ENCODE measurements at places on chromosomes 7 and 10.

DNA sequence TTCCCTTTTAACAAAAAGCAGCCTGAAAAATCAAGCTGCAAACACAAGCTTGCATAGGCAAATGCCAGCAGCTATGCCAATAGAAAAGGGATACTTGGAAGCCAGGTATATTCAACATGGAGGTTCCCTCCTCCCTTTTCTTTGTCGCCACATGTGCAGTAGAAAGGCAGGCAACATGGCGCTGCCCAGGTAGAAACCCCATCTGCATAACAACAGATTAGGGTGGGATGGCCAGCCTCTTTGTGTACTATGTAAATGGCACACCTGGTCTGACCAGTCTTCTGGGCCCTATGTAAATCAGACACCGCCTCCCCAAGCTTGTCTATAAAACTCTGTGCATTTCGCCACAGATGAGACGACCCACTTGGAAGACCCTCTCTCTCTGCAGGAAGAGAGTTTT lies 58.1 kb downstream of the CCDC3 start:
- DNase-seq, result no peak

DNA sequence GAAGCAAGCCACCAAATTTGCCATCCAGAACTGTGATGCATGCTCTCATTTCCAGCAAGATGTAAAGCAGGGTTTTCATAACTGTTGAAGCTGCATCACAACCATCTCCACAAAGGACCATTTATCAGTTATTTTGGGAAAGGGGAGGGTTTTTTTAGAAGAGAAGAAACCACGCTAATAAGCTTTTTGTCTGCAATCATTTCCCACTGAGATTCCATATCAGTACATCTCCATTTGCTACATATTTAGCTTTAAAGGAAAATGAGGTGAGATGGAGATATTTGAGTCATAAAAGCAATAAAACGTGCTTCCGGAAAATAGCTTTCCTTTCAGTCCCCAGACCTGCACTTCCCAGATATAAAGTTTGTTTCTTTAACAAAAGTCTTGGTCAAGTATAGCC lies 258.2 kb downstream of the FRMD4A start:
- no peak for DNase-seq

- DNase-seq, result no peak
Measured at GRCh38 chr7:5679813-5680473, 101.5 kb downstream of the RNF216 start.

GRCh38 chr7:149735181-149735602 lies 38.2 kb downstream of the ZNF467 start:
- no peak for DNase-seq

GRCh38 chr7:52925332-52925731 lies 110.1 kb upstream of the POM121L12 start:
- no peak for DNase-seq

DNA sequence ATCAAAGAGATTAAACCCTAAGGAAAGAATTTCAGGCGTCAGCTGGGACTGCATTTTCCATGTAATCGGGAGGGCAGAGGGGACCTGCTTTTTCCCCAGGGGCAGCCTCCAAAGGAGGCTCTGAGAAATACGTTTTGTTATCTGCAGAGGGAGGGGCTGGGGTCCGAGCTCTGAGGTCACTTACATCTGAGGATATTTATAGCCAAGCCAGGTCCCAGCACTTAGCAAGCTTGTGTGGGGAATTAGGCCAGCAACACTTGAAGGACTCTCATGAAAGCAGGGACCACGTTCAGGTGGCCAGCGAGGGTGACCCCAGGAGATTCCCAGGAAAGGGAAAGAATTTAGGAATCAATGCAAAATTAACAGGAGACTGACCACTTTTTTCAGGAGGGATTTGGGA lies 20.6 kb upstream of the GDI2 start:
- DNase-seq, result no peak

DNA sequence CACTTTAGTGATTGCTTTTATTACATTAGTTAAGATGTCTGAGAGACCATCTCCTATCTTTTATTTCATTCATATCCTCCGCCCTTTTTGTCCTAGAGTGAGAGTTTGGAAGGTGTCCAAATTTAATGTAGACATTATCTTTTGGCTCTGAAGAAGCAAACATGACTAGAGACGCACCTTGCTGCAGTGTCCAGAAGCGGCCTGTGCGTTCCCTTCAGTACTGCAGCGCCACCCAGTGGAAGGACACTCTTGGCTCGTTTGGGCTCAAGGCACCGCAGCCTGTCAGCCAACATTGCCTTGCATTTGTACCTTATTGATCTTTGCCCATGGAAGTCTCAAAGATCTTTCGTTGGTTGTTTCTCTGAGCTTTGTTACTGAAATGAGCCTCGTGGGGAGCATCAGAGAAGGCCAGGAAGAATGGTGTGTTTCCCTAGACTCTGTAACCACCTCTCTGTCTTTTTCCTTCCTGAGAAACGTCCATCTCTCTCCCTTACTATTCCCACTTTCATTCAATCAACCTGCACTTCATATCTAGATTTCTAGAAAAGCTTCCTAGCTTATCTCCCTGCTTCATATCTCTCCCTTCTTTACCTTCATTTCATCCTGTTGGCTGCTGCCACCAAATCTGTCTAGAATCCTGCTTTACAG lies 10.4 kb upstream of the CLCN1 start:
- peak; percentile 49 for DNase-seq

DNA sequence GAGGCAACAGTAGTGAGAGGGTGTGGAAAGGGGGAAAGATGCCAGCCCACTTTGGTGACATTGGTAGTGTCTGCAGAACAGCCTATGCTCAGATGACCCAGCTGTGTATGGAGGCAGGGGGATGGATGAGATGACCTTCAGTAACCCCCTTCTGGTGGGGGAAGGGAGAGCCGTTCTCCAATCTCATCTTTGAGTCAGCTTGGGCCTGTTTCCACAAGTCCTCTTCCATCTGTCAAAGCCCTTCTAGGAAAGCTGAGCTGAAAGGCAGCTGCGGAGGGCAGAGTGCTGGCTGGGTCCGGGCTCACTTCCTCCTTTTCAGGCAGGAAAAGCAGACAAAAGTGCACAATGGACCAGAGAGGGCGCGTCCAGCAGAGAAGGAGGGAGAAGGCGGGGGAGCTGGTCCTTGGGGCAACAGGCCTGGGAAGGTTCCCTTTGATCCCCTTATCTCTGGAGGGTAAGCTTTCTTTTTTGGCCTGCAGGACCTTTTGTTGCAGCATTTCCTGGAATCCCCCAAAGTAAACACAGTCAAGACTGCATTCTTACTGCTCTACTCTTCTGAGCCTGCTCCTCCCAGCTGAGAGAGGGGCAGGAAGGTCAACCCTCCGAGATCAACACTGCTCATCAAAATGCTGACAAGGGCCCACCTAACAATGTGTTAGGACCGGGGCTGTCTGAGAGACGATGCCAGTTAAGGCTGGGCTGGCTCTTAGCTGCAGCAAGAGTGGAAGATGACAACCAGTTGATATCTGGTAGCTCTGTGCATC lies 1.2 kb upstream of the LRMDA start:
- DNase-seq, result no peak

- no peak for DNase-seq
Measured at GRCh38 chr10:77983384-77984341, 45.7 kb downstream of the POLR3A start.

DNA sequence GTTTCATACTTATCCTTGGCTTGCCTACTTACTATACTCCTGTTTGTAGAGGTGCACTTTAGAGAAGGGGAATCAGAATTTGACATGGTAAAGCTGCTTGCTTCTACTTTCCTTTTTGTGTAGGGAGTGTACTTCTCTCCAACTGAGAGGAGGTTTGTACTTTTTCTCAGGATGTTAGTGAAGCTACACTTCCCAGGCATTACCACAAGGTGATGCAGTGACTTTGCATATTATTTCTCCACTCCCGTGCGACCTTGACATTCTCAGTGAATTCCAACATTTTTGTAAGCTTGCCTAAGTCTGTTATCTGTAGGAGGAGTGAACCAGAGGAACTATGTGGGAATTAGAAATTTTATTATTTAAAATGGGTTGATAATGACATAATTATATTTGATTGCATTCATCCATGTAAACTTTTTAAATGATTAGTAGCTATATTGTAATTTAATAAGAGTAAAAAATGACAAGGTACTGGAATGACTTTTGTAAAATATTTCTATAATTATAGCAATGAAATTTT lies 5.2 kb downstream of the TAX1BP1 start:
- DNase-seq, result peak; percentile 48

GRCh38 chr7:20491284-20491683 lies 124.2 kb upstream of the ABCB5 start:
- no peak for DNase-seq

DNA sequence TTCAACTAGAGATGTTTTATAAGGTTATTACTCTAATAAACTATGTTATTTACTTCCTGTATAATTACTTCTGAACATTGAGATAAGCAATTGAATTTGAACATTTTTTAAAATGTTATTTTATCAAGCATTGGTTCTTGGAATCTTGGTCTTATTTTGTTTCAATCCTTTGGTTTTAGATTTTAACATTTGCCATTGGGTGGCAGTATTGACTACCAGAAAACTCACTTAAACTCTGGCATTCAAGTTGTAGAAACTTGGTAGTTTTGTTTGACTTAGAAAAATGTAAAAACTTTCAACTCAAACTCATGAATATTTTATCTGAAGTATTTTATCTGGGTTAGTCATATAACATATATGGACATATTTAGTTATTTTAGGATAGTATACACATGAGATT lies 48.1 kb downstream of the ATRNL1 start:
- peak; percentile 1 for DNase-seq

- no peak for DNase-seq
Measured at GRCh38 chr7:45687185-45687560, 113.0 kb downstream of the ADCY1 start.

DNA sequence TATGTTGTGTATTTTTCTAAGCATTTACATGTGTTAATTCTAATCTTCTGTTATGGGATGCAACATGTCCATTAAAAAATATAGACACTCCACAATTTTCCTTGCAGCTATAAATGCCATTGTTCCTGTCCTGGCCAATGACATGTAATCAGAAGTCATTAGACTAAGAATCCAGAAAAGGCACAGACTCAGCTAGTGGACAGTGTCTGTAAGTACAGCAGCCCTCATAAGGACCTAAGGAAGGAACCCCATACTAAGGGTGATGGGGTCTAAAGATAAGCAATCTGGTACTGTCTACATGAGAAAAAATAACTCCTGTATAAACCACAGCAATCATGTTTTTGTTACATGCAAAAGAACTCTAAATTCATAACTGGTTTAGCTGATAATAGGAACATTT lies 115.9 kb downstream of the GPR85 start:
- DNase-seq, result peak; percentile 2

DNA sequence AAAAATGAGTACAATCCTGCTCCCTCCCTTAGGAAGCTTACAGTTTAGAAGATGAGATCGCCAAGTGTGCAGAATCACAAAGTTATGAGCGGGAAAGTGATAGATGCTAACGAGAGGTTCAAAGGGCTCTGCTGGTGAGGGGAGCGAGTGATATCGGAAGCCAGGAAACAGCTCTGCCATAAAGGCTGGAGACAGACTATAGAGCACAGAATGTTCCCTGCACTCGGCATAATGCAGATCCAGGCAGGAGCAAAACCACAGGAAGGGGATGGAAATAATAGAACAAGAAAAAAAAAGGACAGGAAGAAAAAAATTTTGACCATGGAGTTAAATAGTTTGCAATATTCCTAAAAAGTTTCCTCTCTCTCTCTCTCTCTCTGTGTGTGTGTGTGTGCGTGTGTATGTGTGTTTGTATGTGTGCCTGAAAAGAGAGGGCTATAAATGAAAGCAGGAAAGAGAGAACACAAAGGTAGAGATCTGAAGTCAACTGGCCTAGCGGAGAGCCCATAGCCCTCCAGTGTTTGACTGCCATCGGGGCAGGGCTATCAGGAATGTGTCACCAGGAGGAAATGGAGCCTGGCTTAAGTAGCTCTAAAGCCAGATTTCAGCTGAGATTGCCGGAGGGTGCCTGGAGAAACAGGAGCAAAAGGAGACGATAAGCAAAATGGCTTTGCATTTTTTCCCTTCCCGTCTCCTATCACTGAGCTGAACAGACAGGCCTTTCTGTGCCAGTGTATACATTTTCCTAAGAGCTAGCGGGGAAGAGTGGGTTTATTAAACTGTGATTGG lies 175.8 kb upstream of the LYZL1 start:
- no peak for DNase-seq

GRCh38 chr7:110253093-110253492 lies 837.8 kb upstream of the LRRN3 start:
- DNase-seq, result no peak

DNA sequence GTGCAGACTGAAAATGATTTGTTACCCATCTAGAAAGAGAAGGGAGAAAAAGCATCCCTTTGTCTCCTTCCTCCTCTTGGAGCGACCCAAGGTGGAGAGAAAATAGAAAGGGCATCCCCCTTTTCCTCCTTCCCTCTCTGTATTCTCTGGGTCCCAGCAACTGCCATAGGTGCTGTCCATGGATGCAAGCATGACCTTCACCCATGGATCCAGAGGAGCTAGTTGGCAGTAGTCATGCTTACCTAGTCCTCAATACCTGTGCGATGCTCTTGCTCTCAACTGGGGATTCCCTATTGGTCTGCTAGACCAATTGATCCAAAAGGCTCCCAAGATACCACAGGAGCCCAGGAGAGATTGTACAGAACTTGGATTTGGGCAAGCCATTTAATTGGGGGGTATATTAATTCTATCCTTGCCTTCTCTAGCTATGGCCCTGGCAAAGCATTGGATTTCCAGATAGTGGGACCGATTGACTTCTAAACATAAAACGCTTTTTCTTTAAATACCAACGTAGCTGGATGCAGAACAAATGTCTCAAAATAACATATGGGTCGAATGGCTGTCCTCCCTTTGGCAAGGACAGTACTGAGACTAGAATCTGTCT lies 547.8 kb upstream of the IGFBP3 start:
- DNase-seq, result no peak

GRCh38 chr10:84499846-84500245 lies 171.5 kb downstream of the CCSER2 start:
- DNase-seq, result no peak

DNA sequence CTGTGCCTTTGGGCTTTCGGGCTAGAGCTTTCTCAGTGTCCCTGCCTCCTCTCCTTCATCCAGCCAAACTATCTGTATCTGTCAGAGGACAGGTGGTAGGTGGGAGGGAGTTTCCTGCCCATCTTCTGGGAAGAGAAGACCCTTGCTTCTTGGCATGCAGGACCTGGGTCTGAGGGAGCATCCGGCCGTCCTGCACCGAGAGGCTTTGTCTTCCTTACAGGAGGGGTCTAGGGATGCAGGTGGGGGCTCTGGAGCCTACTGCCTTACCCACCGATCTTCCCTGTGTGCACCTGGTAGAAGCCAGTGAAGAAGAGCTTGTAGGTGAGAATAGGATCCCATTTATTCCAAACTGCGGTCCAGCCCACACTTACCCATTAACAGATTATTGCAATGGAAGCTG lies 5.8 kb upstream of the KLF6 start:
- DNase-seq, result no peak

DNA sequence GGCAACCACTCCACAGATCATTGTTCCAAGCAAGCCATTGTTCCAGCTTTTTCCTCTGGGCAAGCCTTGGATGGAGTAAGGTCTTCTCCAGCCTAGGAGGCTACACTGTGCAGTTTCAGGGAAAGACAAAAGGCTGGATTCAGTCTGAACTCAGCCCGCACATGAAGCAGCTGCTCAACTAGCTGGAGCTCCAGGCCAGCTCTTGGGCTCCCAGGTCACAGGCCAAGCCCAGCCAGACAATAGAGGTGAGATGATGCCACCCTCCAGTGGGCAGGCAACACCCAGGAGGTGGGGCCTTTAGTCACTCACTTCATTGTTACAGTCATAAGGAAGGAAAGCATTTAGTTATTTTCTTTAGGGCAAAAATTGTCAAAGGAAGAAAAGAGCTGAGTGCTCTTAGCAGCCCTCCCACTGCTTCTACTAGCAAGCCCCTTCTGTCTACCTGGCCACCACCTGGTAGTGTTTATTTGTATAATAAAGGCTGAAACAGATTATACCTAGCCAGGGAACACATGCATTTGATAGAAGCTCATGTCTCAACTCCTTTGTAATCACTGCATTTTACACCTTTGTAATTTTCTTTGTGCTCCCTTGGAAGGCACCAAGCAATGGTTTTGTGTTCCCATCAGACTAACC lies 253.4 kb downstream of the WDR11 start:
- DNase-seq, result no peak

All from AML-193 (cell line).